CD4-positive, alpha-beta T cell treated with Interleukin-21 for 1 hour (primary cell): ENCODE measurements at places on chromosomes 4 and X.

DNA sequence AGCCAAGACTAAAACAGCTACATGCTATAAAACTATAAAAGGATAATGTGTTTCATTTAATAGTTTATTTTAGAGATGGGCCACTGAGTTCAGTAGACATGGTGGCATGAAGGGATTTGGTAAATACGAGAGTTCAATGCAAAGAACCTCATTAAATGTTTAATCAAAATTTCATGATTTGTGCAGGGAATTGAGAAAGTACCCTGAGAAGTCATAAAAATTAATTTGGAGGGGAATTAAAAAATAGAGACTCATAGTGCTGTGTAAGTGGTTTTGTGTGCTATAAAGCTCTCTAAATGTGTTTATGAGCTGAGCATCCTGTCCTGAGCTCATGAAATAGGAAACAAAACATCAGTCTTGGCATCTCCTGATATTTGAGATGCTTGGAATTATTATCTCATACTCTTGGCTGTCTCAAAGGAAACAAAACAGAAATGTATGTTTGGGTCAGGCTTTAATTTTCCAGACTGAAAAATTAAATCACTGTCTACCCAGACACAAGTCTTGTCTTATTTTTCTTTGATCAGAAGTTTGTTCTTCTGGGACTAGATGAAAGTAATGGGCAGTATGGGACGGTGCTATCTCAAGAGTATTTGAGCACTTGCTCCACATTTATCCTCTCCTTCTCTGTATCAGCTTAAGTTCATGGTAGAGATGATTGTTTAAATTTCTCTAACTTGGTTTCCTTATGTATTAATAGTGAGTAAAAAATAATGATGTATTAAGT, 38.0 kb upstream of the EMCN start:
- no peak for DNase-seq

DNA sequence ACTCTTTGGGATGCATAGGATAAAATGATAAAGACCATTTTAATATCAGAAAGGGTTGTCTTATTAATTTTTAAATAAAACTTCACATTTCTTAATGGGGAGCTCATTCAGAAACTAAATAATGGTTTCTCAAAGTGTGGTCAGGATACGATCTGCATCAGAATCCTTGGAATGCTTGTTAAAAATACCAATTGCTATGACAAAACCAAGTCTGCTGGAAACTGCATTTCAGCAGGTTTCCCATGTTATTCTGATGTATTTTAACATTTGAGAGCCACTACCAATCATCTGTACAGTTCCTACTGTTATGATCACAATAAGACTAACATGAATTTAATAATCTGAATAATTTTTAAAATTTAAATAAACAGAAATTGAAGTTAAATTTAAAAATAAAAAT, 115.1 kb downstream of the SOWAHB start:
- no peak for DNase-seq

DNA sequence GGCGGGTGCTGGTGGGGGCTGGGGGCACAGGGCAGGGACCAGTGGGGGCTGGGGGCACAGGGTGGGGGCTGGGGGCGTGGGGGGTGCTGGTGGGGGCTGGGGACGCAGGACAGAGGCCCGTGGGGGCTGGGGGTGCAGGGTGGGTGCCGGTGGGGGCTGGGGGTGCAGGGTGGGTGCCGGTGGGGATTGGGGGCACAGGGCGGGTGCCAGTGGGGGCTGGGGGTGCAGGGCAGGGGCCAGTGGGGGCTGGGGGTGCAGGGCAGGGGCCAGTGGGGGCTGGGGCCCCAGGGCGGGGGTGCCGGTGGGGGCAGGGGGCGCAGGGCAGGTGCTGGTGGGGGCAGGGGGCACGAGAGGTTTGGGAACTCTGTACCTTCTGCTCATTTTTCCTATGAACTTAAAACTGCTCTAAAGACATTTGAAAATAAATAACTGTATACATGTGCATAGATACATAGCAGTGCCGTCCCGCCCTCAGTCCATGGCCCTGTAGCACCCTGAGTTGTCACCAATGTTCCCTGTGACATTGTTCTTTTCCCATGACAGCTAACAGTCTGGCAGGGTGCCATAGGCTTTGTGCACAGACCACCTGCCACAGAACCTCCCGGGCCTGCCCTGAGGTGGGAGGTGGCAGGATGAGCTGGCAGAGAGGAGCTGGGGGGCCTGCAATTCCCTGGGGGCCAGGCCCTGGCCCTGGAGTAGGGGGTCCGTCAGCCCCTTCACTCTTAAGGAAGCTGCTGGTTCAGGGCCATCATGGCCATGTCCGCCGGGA, 35.6 kb upstream of the ADRA2C start:
- DNase-seq, result no peak

GRCh38 chr4:94352996-94353395, 10.4 kb upstream of the HPGDS start:
- DNase-seq, result no peak

DNA sequence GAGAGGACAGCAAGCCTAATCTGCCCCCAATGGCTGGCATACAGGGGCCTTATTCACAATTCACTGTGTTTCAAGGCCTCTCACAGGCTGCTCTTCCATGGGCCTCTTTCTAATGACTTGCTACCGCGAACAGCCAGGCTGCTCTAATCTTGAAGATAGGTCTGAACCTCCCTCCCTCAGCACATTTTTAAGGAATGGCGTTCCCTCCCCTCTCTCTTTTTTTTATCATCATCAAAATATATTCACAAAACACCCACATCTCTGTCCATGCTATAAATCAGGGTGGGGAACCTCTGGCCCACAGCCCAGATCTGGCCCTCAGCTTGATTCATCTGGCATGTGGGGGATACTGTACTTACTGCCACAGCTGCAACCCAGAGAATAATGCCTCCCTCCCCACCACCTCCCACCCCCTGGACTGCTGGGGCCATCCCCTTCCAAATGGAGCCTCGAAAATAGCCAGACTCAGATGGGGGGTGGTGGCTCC, 76.2 kb upstream of the PLAC1 start:
- no peak for DNase-seq

GRCh38 chrX:11135564-11136185, 24.5 kb downstream of the HCCS start:
- no peak for DNase-seq

- DNase-seq, result no peak
Measured at GRCh38 chr4:137452799-137453198, 79.5 kb downstream of the PCDH18 start.

- DNase-seq, result no peak
Measured at GRCh38 chr4:34373456-34373855, 1870.9 kb downstream of the ARAP2 start.

DNA sequence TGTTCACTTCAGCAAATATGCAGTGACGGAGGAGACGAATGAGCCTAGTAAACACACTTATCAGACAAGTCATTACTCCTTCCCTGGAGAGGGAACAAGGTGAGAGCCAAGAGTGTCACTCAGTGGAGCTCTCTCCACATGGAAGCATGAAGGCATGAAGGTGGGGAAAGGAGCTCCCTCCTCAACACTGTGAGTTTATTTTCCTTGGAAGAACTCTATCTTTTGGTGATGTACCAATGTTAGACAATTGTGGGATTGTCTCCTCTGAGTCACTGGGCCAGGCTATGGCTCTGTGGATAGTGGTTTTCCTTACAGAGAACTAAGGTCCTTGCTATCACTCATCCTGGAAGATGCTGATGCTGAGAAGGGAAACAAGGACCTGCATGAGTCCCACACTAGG, 200.2 kb downstream of the CPEB2 start:
- DNase-seq, result no peak

DNA sequence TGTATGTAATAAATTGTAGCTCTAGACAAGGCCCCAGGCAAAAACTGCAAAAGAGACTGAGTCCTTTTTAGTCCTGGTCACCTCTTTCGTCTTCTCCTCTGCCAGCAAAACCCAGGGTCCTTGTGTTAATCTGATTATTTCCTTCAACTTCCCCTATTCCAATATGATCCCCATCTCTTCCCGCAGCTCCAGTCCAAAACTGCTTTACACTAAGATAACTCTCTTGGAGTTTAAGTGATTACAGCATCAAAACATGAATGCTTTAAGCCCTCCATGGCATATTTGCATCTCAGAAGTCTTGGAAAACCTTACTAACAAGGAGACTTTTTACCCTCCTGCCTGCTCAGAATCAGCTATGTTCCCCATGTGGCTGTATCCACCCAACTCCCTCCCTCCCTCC, 59.3 kb downstream of the MAGEA1 start:
- DNase-seq, result no peak
